CD4-positive, alpha-beta T cell treated with Interleukin-17A for 1 hour (primary cell): ENCODE measurements at places on chromosomes 3 and 15.

- no peak for DNase-seq
Observed at GRCh38 chr3:55204417-55204816, 276.6 kb upstream of the LRTM1 start.

DNA sequence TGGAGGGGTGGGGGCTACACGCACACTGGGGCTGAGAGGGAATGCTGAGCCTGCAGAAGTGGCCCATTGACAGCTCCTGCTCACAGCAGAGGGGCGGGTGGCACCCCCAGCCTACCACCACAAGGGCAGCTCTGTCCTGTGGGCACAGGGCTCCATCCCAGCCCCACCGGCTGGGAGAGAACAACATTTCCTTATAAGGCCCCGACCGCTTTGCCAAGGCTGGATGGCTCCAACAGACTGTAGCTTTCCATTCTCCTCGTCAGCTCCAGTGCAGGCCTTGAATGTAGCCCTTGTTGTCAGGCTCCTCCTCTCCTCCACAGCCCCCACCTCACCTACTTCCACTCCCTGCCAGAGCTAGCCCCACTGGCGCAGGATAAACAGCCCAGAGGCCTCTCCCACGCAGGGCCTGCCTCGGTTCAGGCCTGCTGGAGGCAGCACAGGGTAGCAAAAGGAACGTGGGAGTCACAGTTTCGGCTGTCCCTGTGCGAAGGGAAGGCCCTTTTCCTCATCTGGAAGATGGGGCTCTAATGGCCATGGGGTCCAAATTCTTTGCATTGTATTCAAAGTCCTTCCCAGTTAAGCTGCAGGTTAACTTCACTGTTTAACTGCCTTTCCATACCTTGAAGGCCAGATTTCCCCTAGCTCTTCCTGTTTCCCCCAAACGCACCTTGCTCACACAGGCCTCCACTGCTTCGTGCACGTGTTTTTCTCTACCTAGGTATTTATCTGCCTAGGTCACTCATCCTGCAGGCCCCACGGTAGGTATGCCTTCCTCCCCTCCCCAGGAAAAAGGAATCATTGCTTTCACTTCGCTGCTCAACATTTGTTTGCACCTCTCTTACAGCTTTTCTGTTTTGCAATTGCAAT lies 101.6 kb upstream of the LPP start:
- DNase-seq, result no peak

GRCh38 chr3:53171064-53171418 lies 10.0 kb downstream of the PRKCD start:
- DNase-seq, result no peak

DNA sequence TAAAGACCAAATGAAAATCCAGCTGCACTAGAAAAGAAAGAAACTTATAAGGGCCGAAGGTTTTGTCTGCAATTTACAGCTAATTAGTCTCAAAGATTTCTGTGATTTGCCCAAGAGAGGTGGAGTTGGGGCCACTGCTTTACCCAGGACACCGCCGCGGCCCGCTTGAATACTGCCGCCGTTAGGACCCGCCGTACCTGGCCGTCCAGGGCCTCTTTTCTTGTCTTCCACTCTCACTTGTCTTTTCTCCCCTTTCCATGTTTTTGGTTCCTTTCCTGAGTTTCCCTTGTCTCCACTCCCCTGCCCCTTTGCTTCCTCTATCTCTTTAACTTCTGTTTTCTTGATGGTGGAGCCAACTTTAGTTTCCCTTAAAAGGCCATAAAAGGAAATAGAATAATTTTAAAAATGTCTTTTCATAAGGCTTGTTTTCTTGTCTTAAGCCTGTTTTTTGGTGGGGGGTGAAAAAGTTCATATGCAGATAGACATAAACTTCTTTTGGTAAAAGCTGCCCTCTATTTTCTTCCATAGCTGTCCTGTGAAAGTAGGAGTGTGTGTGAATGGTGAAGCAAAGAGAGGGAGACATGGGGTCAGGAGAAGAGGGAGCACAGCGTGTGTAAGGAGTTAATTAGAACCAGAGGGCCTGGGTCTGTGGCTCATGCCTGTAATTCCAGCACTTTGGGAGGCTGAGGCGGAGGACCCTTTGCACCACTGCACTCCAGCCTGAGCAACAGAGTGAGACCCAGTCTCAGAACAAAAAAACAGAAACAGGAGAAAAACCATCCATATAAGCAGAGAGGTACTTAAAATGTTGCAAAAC lies 16.0 kb upstream of the CCNL1 start:
- peak; percentile 36 for DNase-seq

DNA sequence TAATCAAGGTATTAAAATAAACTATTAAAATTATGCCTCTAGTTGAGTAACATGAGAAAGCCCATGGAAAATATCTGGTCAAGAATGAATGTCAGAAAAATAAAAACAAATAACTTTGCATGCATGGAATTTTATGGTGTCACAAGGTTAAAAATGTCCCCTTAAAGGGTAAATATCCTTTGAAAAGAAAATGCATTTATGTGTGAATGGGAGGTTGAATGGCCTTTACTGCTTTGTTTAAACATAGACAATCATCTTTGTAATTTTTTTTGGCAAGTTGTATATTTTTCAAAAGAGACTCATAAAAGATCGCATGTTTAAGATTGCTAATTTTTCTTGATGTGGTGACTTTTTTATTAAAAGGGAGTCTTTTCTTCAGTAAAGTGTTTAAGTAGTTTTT lies 564.2 kb downstream of the NR2F2 start:
- no peak for DNase-seq

DNA sequence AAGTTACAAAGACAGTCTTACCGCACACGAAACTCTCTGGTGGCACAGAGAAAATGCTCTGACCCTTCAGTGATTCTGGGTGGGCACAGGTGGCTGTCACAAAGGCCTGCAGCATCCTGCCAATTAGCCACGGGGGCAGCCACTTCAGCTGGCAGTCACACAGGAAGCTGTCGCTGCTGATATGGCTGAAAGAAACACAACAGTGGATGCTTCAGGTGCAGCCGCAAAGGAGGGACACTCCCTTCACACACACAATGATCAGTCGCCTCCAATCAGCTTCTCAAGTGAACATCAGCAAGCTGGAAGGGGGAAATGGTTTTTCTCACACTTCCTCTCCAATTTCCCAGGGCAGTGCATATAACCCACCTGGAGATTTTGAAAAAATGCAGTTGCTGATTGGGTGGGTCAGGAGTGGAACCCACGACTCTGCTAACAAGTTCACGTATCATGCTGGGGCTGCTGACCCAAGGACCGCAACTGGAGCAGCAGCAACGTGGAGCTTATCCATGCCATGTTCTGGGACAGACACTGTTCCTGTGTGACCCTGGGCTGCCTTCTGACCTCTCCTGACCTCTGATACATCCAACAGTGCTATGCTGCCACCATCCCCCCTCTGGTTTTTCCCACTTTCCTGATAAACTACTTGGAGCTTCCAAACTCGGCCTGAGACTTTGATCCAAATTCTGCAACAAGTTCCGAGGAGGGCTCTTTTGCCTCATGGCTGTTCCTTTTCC lies 106.6 kb downstream of the LRIG1 start:
- peak; percentile 75 for DNase-seq

- DNase-seq, result no peak
Observed at GRCh38 chr3:70558956-70559355, 246.5 kb upstream of the MDFIC2 start.

GRCh38 chr3:37453393-37454389 lies 279.3 kb upstream of the LRRFIP2 start:
- no peak for DNase-seq

DNA sequence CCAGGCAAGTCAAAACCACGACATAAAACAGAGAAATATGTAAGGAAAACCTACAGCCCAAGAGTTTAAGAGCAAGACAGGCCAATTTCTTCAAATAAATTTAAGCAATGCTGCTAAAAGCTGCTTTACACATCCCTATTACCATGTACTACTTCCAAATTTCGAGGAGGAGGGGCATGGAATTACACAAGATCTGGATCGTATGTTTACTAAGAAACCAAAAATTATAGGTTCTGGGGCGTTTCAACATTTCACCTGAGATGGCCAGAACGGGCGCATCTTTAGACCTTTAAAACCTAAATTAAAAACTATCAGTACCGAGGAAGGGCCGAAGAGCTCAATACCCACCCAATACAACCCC lies 664 bp upstream of the NR2C2 start:
- DNase-seq, result no peak

- DNase-seq, result no peak
Observed at GRCh38 chr15:37528432-37528831, 406.0 kb upstream of the TMCO5A start.

GRCh38 chr3:113649174-113649845 lies 47.1 kb downstream of the USF3 start:
- no peak for DNase-seq

DNA sequence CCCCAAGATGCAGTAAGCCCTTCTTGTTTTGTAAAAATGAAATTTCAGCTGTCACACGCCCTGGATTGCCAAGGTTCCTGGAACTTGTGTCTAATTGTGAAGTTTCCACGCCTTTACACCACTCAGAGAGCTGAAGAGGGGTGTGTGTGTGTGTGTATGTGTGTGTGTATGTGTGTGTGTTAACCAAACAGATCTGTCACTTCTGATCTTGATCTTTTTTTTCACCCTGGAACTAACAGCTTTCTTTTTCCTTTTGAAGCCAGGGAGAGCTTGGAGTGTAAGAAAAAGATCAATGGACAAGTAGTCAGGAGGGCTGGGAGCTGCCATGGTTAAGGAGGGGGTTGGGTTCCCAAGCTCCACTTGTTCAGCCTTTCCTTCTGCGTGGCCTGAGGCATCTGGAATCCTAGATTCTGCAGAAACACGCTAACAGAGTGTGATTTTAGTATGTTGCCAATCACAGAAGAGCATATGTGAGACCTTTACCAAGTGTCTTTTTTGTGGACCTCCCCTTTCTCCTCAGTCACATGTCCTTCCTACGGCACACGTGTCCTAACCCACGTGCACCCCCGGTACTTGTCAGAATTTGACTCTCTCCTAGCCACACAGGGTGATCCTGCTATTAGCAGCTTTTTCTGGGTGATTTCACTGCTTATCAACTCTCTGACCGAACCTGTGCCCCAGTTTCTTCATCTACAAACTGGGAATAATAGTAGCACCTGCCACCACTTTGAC lies 11.5 kb downstream of the TIMP4 start:
- no peak for DNase-seq

DNA sequence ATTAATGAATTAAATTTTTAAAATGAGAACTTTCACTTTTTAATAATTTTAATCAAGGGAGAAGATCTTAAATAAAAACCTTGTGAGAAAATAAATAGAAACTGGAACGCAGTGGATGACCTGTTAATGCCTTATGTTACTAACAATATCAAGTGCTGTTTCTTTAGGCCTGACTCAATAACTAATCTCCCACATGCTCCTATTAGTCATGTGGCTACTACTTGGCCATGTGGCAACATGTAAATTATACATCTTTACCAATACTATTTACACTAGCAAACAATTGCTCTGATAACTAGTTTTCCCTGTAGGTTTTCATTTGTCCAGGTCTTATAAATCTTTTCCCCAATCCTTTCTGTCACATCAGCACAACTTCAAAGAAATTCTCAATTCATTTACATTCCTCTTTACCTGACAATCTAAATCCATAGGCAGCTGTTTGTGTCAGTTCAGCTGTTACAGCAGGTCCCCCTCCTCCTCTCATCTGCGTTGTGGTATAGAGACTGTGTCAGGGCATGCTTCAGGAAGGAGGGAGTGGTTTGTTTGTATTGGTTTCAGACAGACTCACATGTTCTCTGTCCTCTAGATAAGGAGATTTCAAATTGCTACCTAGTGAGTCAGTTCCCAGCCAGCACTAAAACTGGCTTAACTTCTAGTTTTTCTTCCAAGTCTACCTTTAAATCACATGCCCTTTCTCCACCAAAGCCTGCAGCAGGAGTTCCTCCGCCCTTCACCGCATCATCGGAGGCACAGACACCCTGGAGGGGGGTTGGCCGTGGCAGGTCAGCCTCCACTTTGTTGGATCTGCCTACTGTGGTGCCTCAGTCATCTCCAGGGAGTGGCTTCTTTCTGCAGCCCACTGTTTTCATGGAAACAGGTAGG lies 11.3 kb upstream of the C3orf52 start:
- DNase-seq, result peak; percentile 59

- no peak for DNase-seq
Observed at GRCh38 chr15:63522225-63522578, 17.8 kb downstream of the USP3 start.

GRCh38 chr3:171777596-171777995 lies 32.7 kb downstream of the PLD1 start:
- no peak for DNase-seq

DNA sequence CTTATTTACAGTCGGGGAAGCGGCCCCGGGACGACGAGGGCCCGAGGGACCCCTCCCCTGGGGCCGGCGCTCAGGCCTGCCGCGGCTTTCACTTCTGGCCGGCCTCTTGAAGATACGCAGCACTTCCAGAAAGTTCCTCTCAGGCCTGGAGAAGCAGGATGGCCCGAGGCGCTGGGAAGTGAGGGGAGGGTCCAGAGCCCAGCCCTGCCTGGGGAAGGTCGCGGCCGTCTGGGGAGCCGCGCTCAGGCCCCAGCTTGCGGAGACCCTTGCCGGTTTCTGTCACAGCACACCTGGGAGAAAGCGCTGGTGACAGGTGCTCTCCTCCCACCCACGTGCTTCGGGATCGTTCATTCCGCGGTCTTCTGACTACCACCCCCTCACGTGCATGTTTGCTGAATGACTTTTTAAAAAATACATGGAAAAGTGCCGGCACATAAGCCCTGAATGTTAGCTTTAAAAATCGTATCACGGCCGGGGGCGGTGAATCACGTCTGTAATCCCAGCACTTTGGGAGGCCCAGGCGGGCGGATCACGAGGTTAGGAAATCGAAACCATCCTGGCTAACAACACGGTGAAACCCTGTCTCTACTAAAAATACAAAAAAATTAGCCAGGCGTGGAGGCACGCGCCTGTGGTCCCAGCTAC lies 727 bp upstream of the TM2D3 start:
- DNase-seq, result no peak

DNA sequence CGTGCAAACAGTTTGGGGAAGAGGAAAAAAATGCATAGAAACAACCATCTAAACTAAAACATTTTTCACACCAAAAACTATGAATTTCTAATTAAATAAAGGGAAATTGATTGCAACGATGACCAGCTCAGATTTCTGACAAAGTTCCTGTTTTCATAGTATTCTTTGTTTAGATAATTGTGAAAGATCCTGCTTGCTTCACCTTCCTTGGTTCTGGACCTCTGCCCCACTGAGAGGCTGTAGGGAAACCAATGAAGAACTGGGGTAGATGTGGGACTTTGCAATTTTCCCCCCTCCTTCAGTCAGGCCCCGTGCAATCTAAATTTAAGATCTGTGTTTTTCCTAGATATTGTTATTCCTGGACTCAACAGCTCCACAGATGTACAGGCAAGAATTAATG lies 13.8 kb upstream of the TEX264 start:
- no peak for DNase-seq

DNA sequence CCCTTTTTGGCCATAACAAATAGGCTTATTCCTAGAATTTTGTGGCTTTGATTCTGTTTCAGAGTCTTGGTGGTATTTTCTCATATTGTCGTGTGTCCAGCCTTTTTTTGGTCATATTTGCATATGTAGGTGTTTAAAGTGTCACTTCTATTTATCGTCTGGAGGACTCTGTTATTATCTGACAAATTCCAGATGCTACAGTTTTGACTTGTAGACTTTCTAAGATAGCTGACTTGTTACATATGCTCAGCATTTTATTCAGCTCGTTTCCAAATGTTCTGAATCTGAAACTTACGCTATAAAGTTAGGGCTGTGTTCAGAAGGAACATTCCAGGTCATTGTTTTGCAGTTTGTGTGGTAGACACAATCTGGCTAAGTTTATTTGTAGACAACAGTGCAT lies 1.9 kb downstream of the PPP4R2 start:
- DNase-seq, result no peak
